Cardiac fibroblast (primary cell): ENCODE measurements at places on chromosomes 4 and X.

DNA sequence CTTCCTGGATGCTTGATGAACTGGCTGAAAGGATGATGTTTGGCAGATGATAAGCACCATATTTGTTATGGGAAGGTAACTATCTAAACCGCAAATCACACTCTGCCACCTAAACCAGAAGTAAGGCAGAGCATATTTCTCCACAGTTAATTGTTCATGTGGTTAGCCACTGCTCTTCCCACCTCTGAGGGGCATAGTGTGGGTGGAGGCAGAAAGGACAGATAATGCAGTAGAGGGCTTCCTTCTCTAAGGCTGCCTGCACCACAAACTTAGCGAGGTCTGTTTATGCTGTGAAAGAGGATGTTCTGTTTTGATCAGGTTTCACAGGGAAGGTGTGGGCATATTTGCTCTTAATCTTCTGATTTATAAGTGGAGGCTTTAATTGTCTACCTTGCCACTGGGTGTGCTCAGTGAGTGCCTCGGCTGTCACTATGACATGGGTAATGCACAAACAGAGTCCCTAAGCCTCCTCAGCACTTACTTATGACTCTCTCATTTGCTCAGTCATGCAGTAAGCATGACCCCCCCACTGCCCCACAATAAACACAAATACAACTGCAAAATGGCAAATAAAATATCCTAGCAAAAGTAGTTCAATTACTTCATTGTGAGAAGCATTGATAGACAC lies 401.0 kb downstream of the TMA16 start:
- DNase-seq, result no peak

DNA sequence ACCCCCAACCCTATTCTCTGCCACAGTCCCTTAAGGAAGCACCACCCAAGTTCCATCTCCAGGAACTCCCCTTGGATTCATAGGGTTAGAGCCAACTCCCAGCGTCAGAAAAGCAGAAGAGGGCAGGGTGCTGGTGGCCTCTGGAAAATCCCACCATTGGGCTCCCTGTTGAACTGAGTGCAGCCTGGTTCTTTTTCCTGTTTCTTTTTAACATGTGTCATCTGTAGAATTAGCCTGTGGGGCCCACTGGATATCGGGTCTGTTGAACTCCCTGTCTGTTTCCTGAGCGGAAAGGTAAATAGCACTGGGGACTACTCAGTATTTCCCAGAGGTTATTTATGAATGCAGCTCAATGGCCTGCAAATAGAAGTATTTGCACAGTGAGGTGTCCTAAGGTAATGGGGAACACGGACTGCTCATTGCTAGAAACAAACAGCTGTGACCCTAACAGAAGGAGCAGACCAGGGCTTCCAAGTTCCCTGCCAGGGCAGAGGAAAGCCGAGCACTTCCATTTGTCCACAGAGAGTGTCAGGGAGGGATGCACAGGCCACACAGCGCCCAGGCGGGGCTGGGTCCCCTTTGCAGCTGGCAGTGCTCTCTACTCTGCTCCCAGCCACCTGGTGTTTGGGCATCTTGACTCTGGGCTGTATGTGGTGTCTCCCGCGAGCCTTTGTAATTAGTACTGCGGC lies 102.6 kb downstream of the FHDC1 start:
- no peak for DNase-seq

- DNase-seq, result no peak
Observed at GRCh38 chr4:162502109-162502508, 338.3 kb upstream of the FSTL5 start.

- no peak for DNase-seq
Observed at GRCh38 chrX:1610736-1611135, 4.1 kb upstream of the ASMT start.

- DNase-seq, result no peak
Observed at GRCh38 chr4:157459785-157460184, 239.3 kb downstream of the GRIA2 start.

DNA sequence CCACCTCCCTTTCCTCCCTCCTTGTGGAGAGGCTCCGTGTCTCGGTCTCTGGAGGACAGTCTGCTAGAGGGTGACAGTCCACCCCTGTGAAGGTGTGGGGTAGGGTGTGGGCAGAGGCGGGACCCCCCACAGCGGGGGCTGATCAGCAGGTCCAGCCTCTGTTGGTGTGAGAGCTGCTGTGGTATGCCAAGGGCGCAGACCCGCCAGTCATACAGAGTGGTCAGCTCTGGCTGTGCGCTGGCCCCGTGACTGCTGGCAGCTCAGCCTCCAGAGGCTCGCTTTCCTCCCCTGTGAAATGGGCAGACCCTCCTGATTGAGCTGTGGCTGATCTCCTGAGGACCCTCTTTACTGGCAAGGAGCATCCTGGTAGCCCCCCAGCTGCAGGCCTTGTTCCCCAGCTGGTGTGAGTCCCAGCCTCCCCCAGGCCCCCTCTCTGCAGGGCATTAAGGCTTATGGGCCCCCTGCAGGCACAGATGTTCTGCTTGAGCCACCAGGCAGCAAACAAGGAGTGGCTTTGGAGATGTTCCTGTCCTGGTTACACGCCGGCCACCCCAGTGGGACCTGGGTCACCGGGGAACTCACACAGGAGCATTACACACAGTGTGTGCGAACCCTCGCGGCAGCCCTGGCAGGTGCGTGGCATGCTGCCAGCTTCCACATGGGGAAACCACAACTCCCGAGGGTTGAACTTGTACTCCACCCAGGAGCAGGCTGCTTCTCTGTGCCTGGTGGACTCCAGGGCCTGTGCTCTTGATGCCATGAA lies 76.8 kb downstream of the PPP2R2C start:
- DNase-seq, result no peak

DNA sequence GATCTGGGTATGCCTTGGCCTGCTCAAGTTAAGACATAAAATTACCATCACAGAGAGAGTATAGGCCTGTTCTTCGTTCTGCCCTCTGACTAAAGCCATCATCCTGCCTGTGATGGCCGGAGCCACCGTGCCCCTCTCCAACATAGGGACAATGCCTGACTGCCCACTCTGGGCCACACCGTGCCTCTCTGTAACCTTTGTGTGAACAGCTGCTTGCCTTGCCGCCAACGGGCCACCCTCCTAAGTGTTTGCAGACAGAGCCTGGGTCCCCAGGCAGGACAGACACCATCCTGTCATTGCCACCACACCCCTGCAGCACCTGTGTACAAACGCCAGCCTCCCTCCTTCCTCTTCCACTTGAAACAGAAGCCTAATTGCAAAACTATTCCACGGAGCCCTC lies 298.7 kb upstream of the TENM3 start:
- no peak for DNase-seq
